ENCODE measurements at places on chromosomes 3 and 15.

GRCh38 chr15:90301707-90302300 lies 36.3 kb downstream of the NGRN start:
- no peak for DNase-seq

- no peak for DNase-seq
Observed at GRCh38 chr3:50626401-50626800, 9.4 kb downstream of the MAPKAPK3 start.

GRCh38 chr3:42686832-42687650 lies 1.7 kb downstream of the KLHL40 start:
- DNase-seq: no peak

DNA sequence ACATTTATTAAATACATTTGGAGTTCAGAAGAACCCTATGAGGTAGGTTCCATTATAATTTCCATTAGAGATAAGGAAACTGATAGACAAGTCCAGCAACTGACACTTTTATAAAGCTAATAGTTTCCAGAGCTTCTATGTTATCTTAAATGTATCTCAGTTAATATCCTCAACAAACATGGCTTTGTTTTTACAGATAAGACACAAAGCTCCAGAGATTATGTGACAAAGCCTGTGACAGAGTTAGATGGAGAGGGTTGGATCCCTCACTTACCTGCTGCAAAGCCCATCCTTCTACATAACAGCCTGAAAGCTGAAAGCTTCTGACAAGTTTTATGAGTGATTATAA lies 473 bp upstream of the COMMD2 start:
- DNase-seq: no peak

DNA sequence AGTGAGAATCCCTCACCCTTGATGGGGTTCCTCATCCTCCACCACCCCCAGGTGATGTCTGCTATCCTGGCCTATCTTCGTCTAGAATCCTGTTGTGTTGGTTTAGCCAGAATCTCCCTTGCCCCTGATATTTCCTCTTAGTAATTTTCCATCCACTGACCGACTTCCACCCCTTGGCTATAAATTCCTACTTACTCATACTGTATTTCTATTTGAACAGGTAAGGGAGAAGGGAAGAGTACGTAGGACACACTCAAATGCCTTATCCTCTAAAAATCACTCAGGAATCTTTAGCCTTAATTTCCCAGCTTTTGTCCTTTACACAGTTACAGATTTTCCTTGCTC lies 678 bp upstream of the TFG start:
- DNase-seq: peak; percentile 19

GRCh38 chr3:40695848-40696247 lies 171.1 kb downstream of the ZNF621 start:
- DNase-seq: no peak

GRCh38 chr3:113505867-113506266 lies 9.1 kb downstream of the SPICE1 start:
- DNase-seq: no peak
